ENCODE measurements at places on chromosomes 5 and 9. TPM values are rescaled to one million over a fixed set of nuclear protein-coding genes. Genes with fewer than 3 reads are reported as not detected.

The TXNDC8 gene
- total RNA-seq, result not detected

The ABO gene
- not detected for total RNA-seq

The CDC14B gene
- total RNA-seq, result 2.8 TPM

The ADGRV1 gene
- 0.05 TPM for total RNA-seq

The GPR150 gene
- total RNA-seq, result 0.82 TPM

The LYSMD3 gene
- total RNA-seq, result 12.6 TPM

The ASTN2 gene
- 3.4 TPM for total RNA-seq

The ZNF608 gene
- not detected for total RNA-seq

The FAM170A gene
- total RNA-seq, result not detected

The SLC34A3 gene
- not detected for total RNA-seq

The CEL gene
- total RNA-seq, result 0.88 TPM

GRCh38 chr9:22037954-22038690 is 29.0 kb upstream of the CDKN2B start:
- DNase-seq, result no peak

DNA sequence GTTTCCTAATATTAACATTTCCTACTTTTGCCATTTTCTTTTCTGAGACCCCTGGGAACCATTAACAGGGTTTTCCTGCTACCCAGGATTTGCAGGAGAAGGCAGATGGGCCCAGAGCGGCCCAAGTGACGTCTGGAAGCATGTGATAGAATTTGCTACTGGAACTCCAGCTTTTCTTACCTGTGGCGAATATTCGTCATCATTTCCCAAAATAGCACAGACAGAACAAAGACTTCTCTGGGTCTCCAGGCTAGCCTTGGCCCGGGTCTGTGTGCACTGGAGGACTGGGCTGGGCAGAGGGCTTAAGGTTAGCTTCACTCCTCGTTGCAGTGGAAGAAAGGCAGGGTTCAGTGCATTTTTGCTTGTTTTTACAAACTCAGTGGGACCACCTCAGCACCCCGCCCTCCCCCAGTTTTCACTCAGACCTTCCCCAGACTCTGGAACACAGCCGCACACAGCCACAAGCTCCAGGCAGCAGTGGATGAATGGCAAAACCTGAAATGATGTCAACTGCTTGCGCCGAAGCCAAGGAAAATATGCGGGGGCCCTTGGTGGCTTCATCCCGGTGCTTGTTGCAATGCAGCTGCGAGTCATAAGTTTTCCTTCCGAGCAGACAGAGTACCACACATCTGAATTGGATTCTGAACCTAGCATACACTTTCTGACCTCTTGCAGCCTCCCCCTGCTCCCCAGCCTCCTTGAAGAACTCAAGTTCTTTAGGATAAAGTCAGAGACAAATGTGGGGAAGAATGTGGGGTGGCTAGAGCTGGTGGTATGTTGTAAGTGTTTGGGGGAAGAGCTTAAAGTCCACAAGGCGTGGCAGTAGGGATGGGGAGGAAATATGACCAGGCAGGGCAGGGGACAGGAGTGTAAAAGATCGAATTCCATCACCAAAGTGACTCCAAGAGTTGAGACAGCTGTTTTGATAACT is 586.0 kb downstream of the CCDC171 start:
- no peak for DNase-seq

DNA sequence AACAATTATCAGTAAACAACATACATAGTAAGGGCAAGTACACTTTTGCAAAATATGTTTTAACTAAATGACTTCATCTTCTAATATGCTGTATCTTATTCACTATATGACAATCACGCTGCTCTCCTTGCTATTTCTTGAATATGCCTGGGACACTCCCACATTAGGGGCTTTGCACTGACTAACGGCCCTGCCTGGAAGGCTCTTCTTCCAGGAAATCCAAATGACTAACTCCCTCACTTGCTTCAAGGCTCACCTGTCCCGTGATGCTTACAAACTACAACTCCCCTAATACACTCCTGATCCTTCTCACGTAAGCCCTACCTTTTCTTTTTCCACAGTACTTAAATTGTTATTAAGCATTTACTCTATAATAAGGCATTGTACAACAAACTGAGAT is 10.6 kb downstream of the ERP44 start:
- DNase-seq, result peak; percentile 42

DNA sequence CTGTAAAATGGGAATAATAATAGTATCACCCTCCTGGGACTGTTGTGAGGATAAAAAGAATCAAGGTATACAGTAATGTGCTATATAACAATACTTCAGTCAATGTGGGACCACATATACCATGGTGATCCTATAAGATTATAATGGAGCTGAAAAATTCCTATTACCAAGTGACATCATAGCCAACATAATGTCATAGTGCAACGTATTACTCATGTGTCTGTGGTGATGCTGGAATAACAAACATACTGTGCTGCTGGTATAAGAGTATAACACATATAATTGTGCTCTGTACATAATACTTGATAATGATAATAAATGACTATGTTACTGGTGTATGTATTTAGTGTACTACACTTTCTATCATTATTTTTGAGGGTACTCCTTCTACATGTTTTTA is 38.1 kb downstream of the LIFR start:
- no peak for DNase-seq

GRCh38 chr5:1801967-1802295 is 724 bp downstream of the NDUFS6 start:
- DNase-seq, result no peak

- DNase-seq, result no peak
Measured at GRCh38 chr5:160039810-160040470, 31.0 kb downstream of the TTC1 start.

GRCh38 chr5:59143926-59144333 is 561.1 kb downstream of the RAB3C start:
- no peak for DNase-seq

- no peak for DNase-seq
Measured at GRCh38 chr5:134833340-134834032, 12.3 kb upstream of the C5orf24 start.

DNA sequence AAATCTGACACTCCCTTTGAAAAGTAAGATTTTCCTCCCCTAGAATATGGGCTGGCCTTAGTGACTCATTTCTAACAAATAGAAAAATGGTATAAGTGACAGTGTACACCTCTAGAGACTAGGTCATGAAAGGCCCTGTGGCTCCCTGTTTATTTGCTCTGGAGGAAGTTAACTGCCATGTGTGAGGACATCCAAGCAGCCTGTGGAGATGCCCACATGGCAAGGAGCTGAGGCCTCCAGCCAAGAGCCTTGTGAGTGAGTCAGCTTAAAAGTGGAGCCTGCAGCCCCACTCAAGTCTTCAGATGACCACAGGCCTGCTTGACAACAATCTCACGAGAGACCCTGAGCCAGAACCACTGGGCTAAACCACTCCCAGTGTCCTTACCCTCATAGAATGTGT is 128.1 kb upstream of the LHFPL2 start:
- DNase-seq, result no peak

DNA sequence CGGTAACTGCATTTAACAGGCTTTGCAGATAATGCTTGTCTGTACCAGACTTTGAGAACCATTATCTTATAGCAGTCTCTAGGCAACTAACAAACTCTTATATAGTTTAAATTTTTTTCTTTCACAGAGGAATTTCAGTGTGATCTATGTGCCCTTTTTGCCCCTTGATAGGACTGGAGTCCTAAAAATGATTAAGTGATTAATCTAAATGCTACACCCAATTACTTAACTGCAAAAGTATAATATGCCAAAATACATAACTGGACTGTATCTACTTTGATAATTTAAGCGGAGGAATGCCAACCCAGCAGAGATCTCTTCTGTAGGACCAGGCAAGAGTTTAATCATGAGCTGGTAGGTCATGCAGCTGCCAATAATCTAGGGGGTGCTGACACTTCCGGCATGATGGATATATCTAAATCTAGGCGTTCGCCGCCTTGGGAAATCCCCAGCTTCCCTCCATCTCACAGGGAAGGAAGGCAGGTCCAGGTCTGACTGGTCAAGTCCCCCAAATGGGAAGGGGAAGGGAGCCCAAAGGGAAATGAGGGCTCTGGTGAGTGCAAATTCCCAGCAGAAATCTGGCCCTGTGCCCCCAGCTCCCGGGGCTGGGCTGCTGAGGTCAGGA is 205.6 kb downstream of the GAPVD1 start:
- DNase-seq, result no peak

- DNase-seq, result no peak
Measured at GRCh38 chr5:59569608-59570334, 323.8 kb downstream of the PDE4D start.

DNA sequence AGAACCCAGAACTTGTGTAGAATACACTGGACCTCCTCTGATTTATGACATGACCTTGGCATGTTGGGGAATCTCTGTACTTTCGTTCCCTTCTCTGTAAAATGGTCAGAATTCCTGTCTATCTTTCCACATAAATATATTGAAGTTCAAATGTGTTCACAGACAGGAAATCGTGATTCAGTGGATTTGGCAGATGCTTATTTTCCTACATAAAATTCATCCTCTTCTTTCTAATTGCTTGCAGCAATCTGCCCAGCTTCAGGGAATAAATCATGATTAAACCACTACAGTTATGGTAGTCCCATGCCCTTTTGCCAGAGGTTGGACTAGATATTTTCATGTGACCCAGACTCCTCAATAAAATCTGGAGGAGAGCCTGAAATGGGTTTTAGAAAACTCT is 52.1 kb upstream of the ARL15 start:
- DNase-seq, result no peak

GRCh38 chr5:111385051-111385450 is 127.3 kb downstream of the STARD4 start:
- DNase-seq, result no peak

- DNase-seq, result no peak
Measured at GRCh38 chr9:111037356-111037707, 938 bp downstream of the LPAR1 start.

DNA sequence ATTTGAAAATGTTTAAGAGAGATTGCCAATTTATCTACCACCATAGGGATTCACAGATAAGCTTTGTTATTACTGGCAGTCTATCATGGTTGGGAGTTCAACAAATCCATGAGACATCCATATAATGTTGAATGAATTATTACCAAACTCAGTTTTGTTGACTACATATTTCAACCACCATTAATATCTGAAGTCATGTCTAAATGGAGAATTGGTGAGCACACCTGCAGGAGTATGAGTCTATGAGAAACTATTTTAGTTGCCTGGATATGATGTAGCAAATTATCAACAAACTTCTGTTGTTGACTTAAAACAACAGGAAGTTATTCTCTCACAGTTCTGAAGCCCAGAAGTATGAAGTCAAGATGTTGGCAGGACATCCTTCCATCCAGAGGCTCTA is 126.8 kb upstream of the FBXL7 start:
- no peak for DNase-seq

Measured in activated CD4-positive, alpha-beta memory T cell treated with anti-CD3 and anti-CD28 coated beads for 36 hours (primary cell).